Activated T-cell treated with anti-CD3 and anti-CD28 coated beads, Interleukin-2, amount 50 U/mL, for 48 hours (primary cell): ENCODE measurements at places on chromosomes 3 and 15.
A peak's percentile ranks its signal among the peaks of the same experiment; 100 is the strongest.

DNA sequence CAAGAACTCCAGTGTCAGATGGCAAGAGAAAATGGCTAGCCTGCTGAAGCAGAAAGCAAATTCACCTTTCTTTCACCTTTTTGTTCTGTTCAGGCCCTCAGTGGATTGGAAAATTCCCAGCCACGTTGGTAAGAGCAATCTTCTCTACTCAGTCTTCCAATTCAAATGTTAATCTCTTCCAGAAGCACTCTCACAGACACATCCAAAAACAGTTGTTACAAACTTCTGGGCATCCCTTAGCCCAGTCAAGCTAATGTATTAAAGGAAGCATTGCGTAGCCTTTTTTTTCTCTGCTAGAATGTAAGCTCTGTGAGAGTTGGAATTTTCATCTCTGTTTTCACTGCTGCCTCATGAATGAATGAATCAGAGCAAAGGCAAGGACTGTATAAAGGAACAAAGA is 109.2 kb upstream of the ROBO2 start:
- DNase-seq = no peak

DNA sequence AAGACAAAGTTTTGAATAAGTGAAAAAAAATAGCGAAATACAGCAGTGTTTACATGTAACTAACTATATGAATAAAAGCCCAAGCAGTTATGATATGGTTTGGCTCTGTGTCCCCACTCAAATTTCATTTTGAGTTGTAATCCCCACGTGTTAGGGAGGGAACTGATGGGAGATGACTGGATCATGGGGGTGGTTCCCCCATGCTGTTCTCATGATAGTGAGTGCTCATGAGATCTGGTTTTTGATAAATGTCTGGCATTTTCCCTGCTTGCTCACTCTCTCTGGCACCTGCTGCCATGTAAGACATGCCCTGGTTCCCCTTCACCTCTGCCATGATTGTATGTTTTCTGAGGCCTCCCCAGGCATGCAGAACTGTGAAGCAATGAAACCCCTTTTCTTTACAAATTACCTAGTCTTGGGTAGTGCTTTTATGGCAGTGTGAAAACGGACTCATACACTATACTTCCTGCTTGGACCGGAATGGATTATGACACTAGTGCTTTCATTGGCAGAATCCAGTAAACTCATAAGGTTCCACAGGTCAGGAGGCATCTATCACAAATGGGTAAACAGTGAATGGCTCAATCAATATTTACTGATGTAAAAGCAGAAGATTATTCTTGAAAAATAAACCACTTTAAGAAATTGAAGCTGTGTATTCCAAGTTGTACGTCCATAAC is 192.1 kb downstream of the CBLB start:
- DNase-seq = peak; percentile 68

GRCh38 chr3:50423543-50423942 is 64.2 kb upstream of the TMEM115 start:
- DNase-seq = no peak

GRCh38 chr15:80183306-80183705 is 30.5 kb downstream of the FAH start:
- DNase-seq = no peak

DNA sequence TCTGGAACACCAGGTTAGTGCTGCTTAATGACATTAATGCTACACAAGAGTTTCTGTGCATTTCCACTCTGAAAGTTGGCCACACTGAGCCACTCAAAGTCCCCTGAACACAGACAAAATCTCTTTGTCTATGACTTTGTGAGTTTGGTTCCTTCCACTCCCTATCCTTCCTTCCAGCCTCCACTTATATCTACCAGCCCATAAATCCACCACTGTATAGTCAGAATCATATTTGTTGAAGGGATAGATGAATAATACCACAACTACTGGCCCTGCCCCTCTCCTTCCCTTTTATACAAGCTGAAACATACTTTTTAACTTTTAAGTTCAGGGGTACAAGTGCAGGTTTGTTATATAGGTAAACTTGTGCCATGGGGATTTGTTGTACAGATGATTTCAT is 127.5 kb downstream of the ABHD5 start:
- DNase-seq = no peak

GRCh38 chr15:40955930-40956540 is 2.8 kb downstream of the CHAC1 start:
- DNase-seq = no peak

- peak; percentile 14 for DNase-seq
Measured at GRCh38 chr3:51673181-51673801, 2.2 kb downstream of the TEX264 start.

DNA sequence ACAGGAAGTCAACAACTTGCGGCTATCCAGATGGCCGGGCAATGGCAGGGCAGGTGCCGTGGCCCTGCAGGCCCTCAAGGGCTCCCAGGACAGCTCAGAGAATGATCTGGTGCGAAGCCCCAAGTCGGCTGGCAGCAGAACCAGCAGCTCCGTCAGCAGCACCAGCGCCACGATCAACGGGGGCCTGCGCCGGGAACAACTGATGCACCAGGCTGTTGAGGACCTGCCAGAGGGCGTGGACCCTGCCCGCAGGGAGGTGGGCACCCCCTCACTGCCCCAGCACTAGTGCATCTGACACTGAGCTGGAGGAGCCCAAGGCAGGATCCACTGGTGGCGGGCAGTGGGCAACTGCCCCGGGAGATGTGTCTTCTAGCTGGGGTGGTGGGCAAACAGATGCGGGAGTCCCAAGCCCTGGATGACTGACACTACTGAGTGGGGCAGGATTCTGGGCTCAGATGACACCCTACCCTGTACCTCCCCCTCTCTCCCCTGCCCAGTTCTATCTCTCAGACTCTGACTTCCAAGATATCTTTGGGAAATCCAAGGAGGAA is 15.9 kb downstream of the VILL start:
- DNase-seq = no peak

GRCh38 chr3:135448520-135448919 is 517.0 kb upstream of the PPP2R3A start:
- no peak for DNase-seq

DNA sequence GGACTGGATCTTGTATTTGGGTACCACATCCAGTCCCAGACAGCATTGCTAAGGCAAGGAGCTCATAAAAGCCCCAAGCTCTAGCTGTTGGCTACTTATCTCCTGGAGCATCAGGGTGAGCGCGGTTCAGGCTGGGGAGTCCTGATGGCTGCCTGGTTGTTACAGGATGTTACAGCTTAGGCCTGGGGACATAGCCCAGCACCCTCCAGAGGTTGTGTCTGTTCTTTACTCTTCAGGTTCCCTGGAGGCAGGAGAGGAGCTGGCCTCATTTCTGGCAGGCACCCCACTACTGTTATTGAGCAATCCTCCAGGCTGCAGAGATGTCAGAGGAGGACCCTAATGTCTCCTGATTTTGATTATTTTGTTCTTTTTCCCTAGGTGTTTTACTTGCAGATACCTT is 26.6 kb downstream of the APBA2 start:
- DNase-seq = no peak

GRCh38 chr3:171257251-171258203 is 202.7 kb downstream of the TNIK start:
- DNase-seq = no peak

DNA sequence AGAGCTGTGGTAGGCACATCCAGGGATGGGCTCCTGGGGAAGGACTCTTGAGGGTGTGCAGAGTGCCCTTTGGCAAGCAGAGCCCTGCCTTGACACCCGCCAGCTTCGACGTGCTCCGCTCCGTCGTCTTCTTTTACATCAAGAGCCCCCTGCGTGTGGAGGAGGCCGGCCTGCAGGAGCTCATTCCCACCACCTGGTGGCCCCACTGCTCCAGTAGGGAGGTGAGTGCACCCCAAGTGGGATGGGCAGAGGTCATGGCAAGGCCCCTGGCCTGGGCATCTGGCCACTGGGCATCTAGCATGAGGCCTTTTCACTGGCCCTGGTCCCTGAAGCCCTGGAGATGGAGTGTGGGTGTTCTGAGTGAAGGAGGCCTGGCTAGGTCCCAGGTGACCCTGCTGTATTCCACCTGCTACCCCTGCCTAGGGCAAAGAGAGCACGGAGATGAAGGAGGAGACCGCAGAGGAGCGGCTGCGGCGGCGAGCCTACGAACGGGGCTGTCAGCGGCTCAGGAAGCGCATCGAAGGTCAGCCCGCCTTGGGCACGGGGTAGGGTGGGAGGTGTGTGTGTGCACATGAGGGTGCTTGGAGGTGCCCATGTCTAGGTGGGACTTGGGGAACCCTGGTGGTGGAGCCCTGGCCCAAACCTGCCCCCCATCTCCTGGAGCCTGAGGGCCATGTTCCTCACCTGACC is 12.2 kb downstream of the RNF123 start:
- DNase-seq = peak; percentile 40

- no peak for DNase-seq
Measured at GRCh38 chr3:99485286-99485685, 153.1 kb upstream of the COL8A1 start.

DNA sequence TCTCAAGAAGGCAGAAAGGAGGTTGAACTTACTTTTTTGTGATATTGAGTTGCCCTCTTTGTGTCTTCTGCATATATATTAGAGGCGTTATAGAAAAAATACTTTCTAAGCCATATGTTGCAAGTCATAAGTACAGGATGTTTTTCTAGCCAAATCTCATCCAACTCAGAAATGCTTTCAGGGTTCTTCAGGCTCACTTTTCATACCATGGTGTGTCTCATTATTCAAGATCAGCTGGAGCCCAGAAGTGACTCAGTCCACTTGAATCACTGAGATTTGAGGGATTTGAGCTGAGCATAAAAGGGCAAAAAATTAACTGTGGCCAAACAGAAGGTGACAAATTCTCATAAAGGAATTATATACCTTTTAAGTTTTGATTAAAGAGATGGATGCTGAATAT is 157.3 kb downstream of the WNT5A start:
- no peak for DNase-seq

GRCh38 chr3:145533696-145534095 is 627.3 kb downstream of the PLOD2 start:
- no peak for DNase-seq
